Non-pigmented ciliary epithelial cell (primary cell): ENCODE measurements at places on chromosomes 1 and 21.
A peak's percentile ranks its signal among the peaks of the same experiment; 100 is the strongest.

DNA sequence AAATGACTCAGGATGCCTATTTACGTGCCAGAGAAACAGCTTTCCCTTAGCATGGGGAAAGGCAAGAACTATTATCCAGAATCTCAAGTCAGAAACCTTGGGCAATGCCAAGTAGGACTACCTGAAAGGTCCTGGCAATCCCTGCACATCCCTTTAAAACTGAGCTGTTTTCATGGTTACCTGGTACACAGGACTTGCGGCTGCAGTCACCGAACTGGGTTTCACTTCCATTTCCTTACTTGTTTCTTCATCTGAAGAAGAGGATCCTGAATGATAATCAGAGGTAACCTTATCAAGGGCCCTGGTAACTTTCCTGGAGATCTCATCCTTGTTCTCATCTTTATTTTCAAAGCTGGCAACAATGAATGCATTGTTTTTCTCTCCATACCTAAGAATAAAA is 14.3 kb downstream of the BTG3 start:
- DNase-seq: no peak

DNA sequence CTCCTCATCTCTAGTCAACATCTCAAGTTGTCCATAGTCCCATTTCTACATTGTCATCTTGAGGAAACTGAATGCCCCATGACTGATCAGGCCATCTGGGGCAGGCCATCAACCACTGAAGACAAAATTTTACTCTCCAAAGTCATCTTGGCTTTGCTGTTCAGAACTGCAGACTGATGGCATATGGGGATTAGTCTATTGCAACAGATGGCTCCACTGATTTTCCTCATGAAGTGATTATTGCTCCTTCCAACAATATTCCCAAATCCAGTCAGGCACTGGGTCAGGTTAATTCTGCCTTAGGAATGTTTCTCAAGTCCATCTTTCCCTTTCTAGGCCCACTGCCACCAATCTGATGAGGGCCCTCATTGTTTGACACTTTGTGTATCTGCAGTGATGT is 101.7 kb downstream of the ESRRG start:
- DNase-seq: no peak

- DNase-seq: no peak
Observed at GRCh38 chr1:231605149-231606100, 21.2 kb upstream of the DISC1 start.

DNA sequence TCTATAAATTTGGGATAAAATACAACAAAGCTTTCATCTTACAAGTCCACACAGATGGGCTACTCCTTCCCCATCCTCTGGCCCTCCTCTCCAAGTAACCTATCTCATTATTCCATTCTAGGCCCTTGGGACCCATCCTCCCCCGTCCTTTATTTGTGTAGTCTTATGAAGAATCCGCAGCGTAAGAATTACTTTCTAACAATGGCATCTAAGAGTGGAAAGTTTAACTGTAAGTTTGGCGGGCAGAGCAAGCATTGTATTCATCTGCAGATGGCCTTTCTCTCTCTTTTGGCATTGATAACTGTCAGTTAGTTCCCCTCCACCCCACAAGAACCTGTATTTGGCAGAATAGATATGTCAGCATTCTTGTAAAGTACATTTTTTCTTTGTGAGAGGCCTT is 91.9 kb upstream of the TSPAN2 start:
- no peak for DNase-seq

DNA sequence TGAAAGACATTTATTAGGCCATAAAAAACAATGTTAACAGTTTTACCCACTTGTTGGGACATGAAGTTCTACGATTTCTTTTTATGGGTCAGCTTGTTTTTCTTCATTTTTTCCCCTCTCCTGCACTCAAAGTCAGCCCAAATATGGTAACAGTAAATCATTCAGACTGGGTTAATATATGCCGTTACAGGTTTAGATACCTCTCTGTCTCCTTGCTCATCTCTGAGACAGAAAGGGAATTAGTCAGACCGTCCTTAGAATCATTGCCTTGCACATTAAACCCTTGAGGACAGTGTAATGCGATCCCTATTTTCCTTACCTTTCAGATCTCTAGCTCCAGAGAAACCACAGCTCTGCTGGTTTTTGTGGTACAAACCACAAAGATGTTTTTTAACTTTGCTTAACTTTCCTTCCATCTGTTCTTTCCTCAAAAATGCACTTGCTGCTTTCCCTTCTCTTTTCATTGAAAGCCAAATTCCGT is 613.3 kb downstream of the PLPP3 start:
- DNase-seq: peak; percentile 15

- DNase-seq: no peak
Observed at GRCh38 chr21:15423676-15424445, 305.9 kb upstream of the USP25 start.

GRCh38 chr1:186491336-186491735 is 30.4 kb upstream of the PDC start:
- DNase-seq: no peak

GRCh38 chr1:153099461-153100045 is 5.2 kb upstream of the SPRR2E start:
- no peak for DNase-seq

GRCh38 chr1:81848880-81849682 is 48.3 kb downstream of the ADGRL2 start:
- no peak for DNase-seq

- DNase-seq: no peak
Observed at GRCh38 chr21:43728154-43728466, 9.2 kb downstream of the PDXK start.

DNA sequence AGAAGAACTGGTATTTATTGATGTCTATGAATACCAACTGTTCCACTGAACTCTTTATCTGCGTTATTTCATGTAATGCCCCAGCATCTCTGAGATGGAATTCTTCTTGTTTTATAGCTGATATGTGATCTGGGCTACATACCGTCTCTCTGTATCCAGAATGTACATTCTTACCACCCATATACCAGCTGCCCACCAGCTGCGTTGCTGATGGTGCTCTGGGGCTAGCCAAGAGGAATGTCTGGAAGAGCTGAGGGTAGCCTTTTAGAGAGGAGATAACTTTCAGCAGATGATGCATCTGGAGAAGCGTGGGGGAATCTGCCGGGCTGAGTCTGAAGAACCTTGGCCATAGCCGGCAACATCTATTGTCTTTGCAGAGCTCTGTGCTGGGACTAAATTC is 137.5 kb downstream of the RYR2 start:
- no peak for DNase-seq

- no peak for DNase-seq
Observed at GRCh38 chr1:184535191-184535970, 148.6 kb downstream of the C1orf21 start.

DNA sequence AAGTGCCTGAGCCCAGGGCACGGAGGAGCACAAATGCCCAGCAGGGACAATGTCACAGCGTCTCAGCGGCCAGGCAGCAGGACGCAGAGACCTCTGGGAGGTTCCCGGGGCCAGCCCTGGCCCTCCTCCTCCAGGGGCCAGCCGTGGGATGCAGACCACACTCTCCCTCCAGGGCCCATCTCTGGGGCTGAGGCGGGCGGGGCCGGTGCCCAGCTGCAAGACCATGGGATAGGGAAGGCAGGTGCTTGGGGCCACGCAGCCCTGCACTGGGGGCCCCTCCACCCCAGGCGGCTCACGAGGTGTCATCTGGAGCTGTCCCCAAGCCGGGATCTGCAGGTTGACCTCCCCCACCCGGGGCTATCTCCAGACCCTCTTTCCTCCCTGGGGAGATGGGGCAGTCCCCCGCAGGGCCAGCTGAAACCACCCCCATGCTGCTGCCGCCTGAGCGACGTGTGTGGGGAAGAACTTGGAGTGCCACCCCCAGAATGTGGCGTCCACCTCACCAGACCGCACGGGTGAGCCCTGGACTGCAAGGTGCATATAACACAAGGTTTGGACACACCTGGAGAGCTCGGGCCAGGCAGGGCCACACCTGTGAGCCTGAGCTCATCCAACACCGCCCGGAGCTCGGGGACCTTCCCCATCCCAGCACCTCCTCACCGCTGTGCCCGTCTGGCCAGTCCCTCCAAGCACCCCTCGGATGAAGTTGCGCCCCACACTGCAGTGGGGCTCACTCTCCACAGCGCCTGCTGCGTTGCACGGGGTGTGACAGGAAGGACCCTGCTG is 4.1 kb upstream of the TTLL10 start:
- DNase-seq: no peak

GRCh38 chr21:43854773-43855633 is 10.0 kb upstream of the AGPAT3 start:
- no peak for DNase-seq

GRCh38 chr1:22821027-22821426 is 110.4 kb downstream of the EPHB2 start:
- DNase-seq: no peak

- no peak for DNase-seq
Observed at GRCh38 chr1:28163496-28164161, 12.9 kb downstream of the PTAFR start.

GRCh38 chr1:209106861-209107260 is 476.7 kb upstream of the CAMK1G start:
- no peak for DNase-seq

- no peak for DNase-seq
Observed at GRCh38 chr1:114703242-114703641, 7.9 kb upstream of the AMPD1 start.

DNA sequence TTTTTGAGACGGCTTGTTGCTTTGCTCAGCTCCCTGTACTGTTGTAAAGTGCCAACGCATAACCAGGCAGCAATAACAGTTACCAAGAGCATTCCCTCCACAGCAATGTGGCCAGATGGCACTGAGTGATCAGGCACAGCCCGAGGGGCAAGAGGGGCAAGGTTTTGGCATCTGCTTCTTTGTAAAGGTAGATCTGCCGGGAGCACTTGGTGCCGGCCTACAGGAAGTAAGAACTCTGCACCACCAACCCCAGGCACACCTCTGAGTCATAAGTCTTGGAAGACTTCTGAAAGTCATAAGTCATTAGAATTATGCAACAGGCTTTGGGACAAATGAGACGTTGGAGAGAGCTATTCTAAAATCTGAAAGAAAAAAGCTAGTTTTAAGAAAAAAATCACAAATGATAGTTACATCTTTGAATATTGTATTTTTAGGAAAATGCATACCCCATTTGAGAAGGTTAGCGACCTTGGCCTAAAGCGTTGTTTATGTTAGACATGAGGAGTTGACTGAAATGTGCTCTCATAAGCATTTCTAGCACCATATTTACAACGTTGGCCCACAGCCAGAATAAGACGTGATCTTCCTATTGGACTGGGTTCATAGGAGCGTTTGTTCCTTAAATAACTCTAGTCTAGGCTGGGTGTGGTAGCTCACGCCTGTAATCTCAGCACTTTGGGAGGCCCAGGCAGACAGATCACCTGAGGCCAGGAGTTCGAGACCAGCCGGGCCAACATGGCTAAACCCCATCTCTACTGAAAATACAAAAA is 37.7 kb upstream of the MAP10 start:
- peak; percentile 2 for DNase-seq

DNA sequence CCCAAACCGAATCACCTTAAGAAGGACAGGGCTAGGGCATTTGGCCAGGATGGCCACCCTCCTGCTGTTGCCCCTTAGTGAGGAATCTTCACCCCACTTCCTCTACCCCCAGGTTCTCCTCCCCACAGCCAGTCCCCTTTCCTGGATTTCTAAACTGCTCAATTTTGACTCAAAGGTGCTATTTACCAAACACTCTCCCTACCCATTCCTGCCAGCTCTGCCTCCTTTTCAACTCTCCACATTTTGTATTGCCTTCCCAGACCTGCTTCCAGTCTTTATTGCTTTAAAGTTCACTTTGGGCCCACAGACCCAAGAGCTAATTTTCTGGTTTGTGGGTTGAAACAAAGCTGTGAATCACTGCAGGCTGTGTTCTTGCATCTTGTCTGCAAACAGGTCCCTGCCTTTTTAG is 3.6 kb downstream of the BTG2 start:
- no peak for DNase-seq

- DNase-seq: no peak
Observed at GRCh38 chr21:33687634-33688033, 45.3 kb downstream of the ITSN1 start.

- no peak for DNase-seq
Observed at GRCh38 chr1:9378801-9379200, 86.1 kb downstream of the SPSB1 start.

- peak; percentile 9 for DNase-seq
Observed at GRCh38 chr1:17335821-17336710, 28.1 kb downstream of the PADI4 start.

DNA sequence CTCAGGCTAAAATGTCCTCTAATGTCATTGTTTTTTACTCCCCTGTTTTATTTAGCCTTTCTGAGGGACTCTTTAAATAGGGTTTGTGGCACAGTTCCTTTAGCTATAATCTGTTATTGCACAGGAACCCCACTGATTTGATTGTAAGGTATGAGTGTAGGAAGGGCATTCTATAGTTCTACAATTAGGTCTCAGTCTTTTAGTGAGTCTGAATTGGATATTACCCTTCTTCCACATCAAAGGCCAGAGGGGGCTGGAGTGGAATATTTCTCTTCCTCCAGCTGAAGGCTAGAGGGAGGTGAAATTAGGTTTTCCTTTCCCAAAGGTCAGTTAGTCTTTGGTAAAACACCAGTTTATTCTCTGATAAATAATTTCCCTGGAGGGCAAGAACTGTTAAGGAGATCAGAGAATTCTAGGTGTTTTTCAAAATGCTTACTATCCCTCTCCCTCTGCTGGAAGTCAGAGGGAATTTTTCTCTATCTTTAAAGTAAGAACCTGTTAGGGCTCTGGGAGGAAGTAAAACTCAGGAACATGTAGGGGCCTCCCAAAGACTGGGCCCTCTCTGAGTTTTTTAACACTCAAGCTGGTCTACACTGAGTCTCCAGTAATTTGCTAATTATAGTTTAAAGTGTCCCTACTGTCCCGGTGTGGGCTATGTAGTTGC is 176.3 kb upstream of the ZNHIT6 start:
- no peak for DNase-seq

DNA sequence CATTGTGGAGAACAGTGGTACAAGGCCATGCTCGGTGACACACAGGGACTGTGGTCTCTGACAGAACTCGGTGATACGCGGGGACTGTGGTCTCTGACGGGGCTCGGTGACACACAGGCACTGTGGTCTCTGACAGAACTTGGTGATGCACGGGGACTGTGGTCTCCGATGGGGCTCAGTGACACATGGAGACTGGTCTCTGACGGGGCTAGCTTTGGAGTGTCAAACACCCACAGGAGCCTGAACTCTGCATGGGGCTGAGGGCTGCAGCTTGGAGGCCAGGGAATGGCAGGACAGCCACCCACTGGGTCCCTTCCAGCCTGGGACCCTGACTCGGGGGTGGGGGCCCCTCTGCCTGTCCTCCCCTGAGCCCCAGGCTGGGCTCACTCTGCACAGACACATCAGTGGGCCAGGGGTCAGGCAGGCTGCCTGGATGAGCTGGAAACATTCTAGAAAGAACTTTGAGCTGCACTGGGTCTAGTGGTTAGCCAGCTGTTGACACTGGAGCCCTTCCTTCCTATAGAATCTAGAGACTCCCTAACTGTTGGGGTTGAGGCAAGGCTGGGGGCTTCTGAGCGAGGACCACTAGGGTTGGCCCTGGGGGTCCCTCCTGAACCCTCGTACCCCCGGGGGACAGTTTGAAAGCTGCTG is 49.8 kb downstream of the DISP3 start:
- no peak for DNase-seq
